ENCODE measurements at places on chromosomes 5 and 9.

- DNase-seq = no peak
Measured at GRCh38 chr5:88879724-88880123, 3.3 kb downstream of the MEF2C start.

DNA sequence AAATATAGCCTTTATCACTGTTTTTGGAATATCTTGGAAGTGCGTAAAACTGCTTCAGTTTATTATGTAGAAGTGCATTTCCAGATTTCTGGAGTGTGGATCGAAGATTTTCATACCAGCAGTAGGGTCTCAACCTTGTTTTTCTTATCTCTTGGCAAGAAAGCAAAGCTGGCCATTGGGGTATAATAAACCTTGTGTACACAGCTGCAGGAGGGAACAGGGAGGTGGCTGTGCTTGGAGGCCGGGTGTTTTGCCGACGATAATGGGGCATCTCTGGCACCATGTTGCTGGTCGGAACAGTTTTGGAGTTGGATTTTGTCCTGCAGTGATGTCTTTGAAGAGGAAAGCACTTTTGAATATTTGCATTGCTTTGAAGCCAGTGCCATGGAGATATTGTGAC, 308.8 kb upstream of the DMRT1 start:
- no peak for DNase-seq

GRCh38 chr5:63919763-63920478, 42.3 kb downstream of the HTR1A start:
- no peak for DNase-seq

GRCh38 chr5:74948031-74948546, 81.9 kb upstream of the FAM169A start:
- no peak for DNase-seq

DNA sequence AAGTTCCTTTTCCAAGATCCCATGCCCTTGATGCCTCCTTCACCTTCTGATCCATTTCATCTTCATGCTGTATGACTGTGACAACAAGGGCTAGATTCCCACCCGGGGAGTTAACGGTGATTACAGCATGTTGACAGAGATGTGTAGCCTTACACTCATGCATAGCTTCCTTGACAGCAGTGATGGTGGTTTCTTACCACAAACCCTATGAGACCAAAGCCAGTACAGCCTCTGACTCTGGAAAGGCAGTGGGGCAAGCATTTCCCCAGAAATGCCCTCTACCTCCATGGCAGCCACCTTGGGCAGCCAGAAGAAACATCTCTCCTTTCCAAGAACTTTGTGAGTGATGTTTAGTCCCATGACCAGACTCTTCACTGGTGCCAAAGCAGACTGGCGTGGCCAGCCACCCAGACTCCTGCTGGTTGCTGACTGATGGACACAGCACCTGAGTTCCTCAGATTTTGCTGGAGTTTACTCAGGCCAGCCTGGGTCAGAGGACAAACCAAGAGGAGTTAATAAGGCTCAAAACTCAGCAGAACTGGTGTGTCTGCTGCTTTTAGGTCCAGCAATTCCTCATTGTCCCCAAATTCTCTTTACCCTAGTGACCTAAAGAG, 199.7 kb upstream of the SLC27A6 start:
- no peak for DNase-seq
